ENCODE measurements at places on chromosomes 5 and 9.
A peak's percentile ranks its signal among the peaks of the same experiment; 100 is the strongest.

GRCh38 chr5:34517249-34517648 is 138.9 kb upstream of the RAI14 start:
- DNase-seq, result no peak

GRCh38 chr5:132411304-132412013 is 41.9 kb downstream of the SLC22A5 start:
- peak; percentile 25 for DNase-seq

DNA sequence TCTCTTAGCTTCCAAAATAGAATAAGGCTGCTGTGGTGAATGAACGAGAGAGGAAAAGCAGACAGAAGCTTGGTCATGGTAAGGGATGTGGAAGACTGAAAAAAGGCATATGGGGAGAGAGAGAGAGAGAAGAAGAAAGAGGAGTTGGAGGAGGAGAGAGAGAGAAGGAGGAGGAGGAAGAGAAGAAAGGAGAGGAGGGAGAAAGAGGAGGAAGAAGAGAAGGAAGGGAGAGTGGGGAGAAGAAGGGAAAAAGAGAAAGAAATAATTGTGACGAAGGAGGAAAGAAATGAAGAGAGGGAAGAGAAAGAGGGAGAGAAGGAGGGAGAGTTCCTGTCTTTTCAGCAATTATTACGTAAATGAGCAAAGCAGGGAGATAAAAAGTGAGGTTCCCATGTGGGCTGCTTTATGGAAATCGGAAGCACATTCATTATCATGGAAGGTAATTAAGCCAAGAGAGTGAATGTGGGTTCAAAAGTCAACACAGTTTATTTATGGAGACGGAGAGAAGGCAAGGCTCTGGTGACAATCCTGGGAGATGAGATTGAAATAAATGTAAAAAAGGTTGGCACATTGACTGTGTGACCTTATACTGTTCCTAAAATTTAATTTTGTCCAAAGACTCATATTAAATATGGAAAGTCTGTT is 611.2 kb downstream of the KIF4B start:
- DNase-seq, result no peak

DNA sequence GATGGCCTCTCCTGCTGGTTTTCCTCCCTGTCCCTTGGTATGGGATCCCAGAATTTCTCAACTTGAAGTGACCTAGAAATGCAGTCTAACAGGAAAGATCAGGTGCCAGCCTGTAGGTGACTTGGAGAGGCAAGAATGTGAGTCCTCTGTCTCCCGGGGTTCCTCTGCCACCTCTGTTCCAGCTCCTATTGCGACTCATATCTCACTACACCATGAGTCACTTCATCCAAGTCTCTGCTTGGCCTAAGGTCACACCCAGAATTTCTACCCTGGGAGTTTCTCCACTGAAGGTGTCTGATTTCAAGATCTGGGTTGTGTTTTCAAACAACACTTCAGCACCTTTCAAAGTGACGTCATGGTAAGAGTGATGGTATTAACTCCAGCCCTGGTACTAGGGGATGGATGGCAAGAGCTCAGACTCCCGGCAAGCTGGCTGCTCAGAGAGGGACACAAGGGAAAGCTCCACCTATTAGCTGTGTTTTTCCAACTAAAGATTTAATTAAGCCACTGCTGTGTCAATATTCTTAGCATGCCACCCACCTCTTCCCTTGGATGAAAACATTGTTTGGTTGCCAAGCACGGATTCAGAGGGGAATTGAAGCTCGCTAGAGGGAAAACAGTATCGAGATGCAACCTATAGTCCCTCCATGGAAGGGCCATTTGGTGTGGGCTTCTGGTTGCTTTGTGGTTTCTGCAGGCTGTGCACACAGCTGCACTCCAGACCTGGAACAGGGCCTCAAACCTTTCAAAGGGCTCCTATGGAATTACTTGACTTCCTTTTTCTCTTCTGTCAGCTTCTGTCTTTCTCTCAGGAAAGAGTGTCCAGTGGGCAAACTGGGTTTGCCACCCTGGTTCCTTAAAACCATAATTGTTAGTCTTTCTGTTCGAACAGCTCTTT is 205.7 kb downstream of the GAS1 start:
- DNase-seq, result no peak

- DNase-seq, result peak; percentile 44
Observed at GRCh38 chr9:112384690-112385089, 4.8 kb downstream of the HSDL2 start.

DNA sequence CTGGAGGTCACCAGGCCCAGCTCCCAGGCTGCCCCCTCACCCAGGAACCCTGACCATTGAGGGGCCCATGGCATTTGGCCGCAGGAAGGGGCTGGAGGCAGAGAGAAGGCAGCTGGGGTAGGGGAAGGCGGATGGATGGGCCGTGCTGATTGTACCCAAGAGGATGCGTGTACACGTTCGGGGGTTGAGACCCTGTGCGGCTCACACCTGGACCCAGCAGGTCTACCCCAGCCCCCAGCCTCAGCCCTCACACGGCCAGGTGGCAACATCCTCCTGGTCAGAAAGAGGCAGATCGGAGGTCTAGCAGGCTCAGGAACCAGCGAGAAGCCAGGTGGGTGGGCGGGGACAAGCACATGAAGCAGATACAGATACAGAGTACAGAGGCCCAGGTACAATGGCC is 33.7 kb downstream of the NACC2 start:
- no peak for DNase-seq

DNA sequence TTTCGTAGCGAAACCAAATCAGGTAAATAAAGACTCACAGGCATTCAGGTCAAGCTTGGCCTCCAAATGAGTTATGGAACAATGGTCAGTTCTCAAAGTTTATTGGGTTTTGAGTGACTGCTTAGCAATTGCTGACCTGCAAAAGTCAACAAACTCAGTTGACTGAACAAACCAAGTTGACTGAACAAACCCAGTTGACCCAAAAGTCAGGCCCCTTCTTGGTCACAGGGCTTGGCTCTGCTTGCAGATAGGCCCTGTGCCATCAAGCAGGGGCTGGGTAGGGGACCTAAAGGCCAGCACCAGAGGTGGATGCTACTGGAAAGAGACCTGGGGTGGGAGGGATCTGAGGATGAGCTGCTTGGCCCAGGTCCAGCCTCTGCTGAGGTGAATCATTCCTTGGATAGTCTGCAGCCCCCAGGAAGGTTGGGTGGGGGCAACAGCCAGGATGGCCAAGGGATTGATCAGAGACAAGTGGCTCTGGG is 64.6 kb downstream of the GADD45G start:
- DNase-seq, result no peak

- DNase-seq, result no peak
Observed at GRCh38 chr5:75055727-75056144, 3.4 kb upstream of the GCNT4 start.

DNA sequence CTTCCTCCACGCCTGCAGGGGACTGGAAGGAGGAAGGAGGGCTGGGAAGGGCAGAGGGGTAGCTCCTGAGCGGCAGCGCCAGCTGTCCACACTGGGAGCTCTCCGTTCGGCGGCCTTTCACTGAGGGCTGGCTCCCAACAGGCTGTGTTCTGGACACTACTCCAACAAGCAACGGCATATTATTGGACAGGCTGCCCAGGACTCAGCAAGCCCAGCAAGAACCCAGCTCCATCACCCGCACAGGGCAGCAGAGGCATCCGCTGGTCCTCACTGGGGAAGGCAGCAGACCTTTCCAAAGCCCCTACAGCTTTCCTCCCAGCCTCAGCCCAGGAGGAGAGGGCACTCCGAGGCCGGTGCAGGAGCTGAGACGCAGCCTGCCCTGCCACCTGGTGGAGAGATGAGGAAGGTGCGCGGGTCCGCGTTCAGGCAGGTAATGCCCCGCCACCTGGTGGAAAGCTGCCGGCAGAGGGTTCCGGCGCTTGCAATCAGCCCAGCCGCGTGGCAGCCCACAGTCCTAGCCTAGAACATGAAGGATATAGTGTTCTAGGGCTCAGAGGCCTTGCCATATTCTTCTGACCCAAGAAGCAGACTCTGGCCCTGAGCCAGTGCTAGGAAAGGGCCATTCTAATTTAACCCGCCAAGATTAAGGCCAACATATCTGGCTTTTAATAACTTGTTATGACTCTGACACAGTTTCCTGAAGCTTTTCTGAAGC is 74.4 kb downstream of the NRG2 start:
- DNase-seq, result peak; percentile 84

DNA sequence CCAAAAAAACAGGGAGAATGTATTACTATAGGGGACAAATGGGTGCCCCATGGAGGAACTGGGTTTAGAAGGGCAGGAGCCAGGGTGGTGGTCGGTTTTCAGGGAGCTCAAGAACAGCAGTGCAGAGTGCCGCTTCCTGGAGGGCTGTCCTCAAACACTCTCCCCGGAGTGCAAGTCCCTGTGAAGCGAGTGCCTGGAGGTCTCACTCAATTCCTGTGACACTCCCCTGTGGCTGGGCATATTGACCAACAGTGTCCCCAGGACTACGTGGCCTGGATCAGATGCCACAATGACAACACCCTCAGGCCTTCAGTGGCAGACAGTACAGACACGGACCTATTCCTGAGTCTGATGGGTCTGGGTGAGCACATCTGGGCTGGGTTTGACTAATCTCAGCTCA is 412.1 kb upstream of the IRX2 start:
- DNase-seq, result no peak

DNA sequence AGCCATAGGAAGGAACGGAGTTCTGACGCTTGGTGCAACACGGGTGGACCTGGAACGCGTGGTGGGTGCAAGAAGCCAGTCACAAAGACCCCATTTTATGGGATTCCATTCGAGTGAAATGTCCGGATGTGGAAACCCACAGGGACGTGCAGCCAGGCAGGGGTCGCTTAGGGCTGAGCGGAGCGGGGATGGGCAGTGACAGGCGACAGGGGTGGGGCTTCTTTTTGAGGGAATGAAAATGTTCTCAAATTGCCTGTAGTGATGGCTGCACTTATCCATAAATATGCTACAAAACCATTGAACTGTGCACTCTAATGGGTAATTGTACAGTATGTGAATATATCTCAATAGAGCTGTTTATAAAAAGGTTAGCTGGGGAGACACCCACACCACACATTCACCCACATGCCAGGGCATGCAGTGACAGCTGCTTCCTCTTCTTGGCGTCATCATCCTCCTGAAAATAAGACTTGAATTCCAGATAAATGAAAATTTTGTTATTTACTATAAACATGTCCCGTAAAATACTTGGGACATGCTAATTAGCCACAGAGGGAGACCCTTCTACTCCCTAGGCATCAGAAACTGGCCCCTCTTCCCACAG is 71.3 kb upstream of the OLFM1 start:
- DNase-seq, result no peak

GRCh38 chr5:64786372-64786771 is 17.6 kb downstream of the CWC27 start:
- no peak for DNase-seq

GRCh38 chr5:669111-669841 is 23.9 kb downstream of the TPPP start:
- no peak for DNase-seq

DNA sequence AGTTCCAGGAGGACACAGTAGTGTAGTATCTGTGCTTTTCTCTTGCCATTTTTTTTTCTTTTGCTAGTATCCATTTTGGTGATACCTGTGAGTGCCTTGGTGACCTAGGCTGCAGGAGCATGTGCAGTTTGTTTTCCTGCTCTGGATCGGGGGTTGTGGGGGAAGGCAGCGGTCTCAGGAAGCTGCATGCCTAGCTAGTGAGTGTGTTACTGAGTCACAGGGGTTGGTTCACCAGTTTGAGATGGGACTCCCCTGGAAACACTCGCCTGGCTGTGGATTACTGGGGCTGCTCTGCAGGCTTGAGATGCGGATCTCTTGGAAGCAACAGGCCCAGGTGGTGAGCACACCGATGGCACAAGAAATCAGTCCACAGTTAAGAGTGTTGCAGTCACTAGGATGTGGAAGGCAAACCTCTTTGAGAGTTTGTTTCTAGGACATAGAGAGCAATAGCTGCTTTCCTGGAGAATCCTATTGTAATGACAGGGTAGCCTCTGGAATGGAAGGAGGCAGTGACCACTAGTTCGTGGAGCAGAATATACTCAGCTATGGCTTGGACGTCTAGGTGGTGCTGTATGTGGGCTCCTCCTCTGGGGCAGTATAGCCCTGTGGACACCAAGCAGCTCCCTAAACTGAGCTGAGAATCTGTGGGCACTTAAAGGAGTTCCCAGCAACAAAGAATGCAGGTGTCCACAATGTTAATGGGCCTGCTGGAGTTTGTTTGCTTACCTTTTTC is 20.0 kb upstream of the SPATA31E1 start:
- no peak for DNase-seq

- DNase-seq, result no peak
Observed at GRCh38 chr9:95031711-95032461, 285.6 kb downstream of the FANCC start.

GRCh38 chr5:138573949-138574670 is 1.1 kb downstream of the HSPA9 start:
- DNase-seq, result no peak

DNA sequence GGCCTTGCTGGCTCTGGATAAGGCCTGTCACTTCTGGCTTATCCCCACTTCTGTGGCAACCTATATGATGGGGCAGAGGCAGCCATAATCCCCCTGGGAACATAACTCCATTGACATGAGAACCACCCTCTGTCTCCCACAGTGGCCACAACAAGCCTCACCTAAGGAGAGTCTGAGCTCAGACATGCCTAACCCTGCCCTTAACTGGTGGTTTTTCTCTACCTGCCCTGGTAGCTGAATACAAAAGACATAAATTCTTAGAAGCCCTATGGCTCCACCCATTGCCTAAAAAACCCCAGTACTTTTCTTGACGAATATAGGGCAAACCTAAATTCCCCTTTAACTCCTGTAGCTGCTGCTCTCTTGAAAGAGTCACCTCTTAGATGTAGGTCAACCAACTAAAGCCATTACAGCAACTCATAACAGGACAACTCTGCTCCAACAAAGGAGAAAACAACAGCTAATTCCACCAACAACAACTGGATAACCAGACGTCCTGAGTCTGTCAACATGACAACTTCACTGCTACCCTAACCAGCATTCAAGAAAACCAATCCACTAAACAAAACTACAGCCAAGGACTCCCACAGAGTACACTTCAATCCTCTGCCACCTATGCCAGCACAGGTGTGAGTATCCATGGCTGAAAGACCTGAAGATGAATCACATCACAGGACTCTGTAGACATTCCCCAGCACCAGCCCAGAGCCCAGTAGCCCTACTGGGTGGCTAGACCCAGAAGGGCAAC is 427.7 kb downstream of the PRELID2 start:
- DNase-seq, result no peak

- no peak for DNase-seq
Observed at GRCh38 chr9:114516913-114517312, 11.6 kb upstream of the WHRN start.

- no peak for DNase-seq
Observed at GRCh38 chr5:92662741-92663140, 918.3 kb downstream of the NR2F1-AS1 start.

All from common myeloid progenitor, CD34-positive (primary cell).